ENCODE measurements at places on chromosomes 2 and 18.

GRCh38 chr2:198117406-198118041 lies 313.1 kb downstream of the PLCL1 start:
- no peak for DNase-seq

GRCh38 chr2:113901943-113902342 lies 12.1 kb downstream of the ACTR3 start:
- DNase-seq, result no peak

DNA sequence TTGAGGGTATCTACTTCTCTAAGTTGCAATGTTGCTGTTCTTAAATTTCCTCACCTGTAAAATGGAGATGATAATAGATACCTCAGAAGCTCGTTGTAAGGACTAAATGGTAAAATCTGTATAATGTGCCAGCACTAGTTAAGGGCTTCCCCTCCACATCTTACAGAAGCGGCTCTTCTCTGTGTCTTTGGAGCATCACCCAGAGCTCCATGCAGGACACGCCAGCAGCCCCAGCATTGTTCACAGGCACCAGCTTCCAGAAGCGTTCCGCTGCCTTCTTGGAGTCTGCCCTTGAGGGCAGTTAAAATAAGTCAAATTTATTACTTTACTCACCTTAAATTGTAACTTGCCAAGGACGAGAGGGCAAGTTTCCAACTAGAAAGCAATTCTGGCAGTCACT lies 5.8 kb downstream of the DCDC2C start:
- DNase-seq, result no peak

GRCh38 chr18:2970772-2971659 lies 41.9 kb downstream of the LPIN2 start:
- DNase-seq, result no peak

GRCh38 chr18:55953326-55953725 lies 365.3 kb upstream of the TCF4 start:
- no peak for DNase-seq

DNA sequence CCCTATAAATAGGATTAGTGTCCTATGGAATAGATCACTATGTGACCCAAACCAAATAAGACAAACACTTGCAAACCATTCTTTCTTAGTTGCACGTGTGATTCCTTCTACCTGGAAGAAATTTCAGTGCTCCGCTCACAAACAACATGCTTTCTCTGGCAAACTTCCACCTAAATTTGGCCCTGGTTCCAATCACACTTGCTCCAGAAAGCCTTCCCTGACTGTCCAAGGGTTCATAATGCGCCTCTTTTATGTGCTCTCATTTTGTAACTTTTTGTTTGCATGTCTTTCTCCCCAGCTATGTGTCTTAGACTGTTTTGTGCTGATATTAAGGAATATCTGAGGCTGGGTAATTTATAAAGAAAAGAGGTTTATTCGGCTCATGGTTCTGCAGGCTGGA lies 69.8 kb downstream of the GRB14 start:
- DNase-seq, result no peak

All from fibroblast of lung (primary cell).